ENCODE measurements at places on chromosomes 1 and 21.
A peak's percentile ranks its signal among the peaks of the same experiment; 100 is the strongest.

GRCh38 chr1:212118167-212118871 is 82.8 kb downstream of the DTL start:
- DNase-seq: no peak

DNA sequence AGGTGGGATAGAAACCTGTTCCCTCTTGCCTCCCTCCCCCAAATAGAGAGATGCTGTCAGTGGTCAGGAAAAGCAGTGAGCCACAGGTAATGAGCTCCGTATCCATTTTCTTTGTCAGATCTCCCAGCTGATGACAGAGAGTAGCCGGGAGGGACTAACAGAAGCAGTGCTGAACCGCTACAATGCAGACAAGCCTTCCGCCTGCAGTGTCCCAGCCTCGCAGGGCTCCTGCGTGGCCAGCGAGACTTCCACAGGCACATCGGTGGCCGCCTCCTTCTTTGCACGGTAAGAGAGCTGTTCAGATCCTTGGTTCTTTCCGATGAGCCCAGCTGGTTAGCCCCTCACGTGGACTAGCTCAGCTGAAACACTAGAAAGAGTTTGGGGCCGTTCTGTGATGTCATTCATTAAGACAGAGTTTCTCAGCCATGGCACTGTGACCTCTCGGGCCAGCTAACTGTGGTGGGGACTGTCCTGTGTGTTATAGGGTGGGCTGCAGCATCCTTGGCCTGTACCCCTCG is 264.7 kb downstream of the KIF26B start:
- no peak for DNase-seq

DNA sequence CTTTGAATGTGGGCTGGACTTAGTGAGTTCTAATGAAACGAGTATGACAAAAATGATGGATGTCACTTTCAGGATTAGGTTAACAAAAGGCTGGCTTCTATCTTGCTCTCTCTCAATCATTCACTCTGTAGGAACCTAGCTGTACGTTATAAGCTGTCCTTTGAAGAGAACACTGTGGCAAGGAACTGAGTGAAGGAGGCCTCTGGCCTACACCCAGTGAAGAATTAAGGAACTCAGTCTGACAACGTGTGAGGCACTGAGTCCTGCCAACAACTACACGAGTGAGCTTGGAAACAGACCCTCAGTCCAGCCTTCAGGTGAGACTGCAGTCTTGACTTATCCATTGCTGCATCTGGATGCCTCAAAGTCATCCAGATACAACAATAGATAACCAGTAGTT is 3.3 kb upstream of the DNTTIP2 start:
- no peak for DNase-seq

DNA sequence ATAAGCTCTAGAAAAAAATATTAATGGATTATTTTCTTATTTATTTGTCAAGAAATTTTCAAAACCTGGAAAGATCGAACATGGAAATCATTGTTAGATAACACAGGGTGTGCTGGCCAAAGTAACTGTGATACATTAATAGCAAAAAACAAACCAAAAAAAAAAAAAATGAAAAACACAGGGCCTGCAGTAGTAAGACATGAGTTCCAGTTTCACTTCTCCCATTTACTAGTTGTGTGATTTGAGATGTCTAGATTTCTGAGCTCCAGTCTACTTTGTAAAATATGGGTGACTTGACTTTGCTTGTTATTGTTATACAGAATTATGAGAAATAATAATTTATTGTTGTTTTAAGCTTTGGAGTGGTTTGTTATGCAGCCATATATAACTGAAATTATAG is 13.6 kb downstream of the FAM177B start:
- no peak for DNase-seq

DNA sequence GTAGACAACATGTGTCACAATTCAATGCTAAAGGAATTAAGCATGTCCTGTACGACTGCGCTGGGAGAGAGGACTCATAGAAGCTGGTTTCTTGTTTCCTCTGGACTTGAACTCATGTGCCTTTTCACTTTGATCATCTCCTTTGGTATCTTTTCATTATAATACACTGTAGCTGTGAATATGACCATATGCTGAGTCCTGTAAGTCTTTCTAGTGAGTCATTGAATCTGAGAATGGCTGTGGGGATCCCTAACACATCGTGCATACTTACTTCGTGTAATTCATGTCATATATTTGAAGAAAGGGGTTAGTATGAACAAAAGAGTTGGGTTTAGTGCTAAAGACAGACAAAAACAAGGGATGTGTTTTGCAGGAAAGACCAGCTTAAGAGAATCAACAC is 148.1 kb upstream of the RUNX1 start:
- DNase-seq: no peak

- no peak for DNase-seq
These were observed 106.7 kb upstream of the CDC42BPA start for GRCh38 chr1:227424953-227425352.

DNA sequence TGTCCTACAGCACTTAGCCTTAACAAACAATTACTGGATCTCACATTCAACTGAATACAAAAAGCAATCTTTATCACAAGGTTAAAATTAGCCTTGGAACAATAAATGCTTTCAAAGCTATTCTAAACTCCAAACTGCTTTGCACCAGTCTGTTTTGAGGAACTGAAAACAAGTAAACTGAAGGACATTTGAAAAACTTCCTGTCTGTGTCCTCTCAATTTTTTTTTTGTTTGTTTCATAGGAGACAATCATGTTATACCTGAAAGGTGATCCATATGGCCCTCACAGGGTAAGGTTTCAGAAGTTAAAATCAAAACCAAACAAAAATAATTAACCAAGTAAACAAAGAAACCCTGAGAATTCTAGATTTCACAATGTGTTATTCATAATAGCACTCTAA is 459.1 kb downstream of the DPYD start:
- no peak for DNase-seq

GRCh38 chr1:15837931-15838330 is 9.6 kb upstream of the SPEN start:
- DNase-seq: no peak

DNA sequence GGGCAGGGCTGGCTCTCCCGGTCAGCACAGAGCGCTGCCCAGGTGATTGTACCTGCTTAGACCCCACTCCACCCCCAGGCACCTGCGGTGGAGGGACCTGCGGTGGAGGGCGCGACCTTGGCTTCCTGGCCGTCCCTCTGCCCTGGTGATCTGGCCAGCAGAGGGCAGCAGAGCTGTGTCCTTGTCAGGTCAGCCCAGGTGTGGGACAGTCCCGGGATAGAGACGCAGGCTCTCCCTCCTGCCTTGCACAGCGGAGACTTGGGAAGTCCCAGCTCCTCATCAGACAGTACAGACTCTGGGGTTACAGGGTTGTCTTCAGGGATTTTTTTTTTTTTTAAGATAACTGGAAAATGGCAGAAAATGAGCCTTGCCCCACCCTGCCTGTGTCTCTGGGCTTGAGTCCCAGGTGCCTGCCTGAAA is 10.0 kb downstream of the SLX9 start:
- DNase-seq: peak; percentile 81

- no peak for DNase-seq
These were observed at the start of gene ARHGAP30 for GRCh38 chr1:161069731-161070270. ARHGAP30 (minus strand) TSS chr1:161069891; CDS start chr1:161069624, 267 bp downstream.

GRCh38 chr1:205030241-205030640 is 12.8 kb upstream of the CNTN2 start:
- DNase-seq: no peak

GRCh38 chr1:236733653-236734052 is 47.4 kb downstream of the ACTN2 start:
- peak; percentile 36 for DNase-seq

GRCh38 chr1:119250299-119250698 is 109.8 kb upstream of the WARS2 start:
- no peak for DNase-seq

- DNase-seq: no peak
These were observed 11.9 kb downstream of the PODN start for GRCh38 chr1:53073868-53074311.

DNA sequence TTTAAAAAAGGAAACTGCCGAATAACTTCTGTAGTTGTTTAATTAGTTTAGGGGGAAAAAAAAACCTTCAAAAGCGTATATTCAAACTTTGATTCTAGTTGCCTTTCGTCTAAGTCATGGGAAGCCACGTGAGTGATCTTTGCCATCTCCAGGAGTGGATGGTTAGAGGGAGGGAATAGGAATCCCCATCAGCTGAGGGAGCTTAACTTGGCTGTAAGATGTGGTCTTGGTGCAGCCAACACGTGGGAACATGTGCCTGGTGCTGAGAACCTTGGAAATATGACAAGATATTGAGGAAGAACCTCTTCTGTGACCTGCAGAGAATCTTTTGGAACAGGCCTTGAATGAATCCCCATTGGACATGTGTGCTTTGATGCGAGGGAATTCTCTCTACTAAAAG is 1.7 kb downstream of the BACE2 start:
- no peak for DNase-seq

DNA sequence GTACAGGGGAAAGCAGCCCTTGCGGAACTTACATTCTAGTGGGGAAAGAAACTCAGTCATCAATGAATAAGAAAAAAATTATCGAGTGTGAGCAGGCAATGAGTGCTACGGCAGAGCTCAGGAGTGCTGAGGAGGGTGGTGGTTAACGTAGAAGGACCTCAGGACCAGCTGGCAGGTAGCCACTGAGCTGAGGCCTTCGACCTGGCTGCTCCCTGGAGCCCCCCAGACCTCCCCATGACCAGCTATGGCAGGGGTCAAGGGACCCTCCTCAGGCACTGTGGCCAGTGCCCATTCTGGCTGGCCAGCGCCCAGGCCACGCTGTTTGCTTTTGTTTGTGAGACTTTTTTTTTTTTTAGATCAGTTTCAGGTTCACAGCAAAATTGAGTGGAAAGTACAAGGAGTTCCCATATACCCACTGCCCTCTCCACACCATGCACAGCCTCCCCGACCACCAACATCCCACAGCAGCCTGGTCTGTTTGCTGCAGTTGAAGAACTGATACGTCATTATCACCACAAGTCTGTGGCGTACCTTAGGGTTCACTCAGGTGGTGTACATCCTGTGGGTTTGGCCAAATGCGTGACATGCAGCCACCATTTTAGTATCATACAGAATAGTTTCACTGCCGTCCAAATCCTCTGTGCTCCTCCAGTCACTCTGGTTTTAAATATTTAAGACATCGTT is 11.8 kb upstream of the TTC22 start:
- DNase-seq: no peak

GRCh38 chr1:170661646-170662411 is 2.1 kb upstream of the PRRX1 start:
- DNase-seq: peak; percentile 59

DNA sequence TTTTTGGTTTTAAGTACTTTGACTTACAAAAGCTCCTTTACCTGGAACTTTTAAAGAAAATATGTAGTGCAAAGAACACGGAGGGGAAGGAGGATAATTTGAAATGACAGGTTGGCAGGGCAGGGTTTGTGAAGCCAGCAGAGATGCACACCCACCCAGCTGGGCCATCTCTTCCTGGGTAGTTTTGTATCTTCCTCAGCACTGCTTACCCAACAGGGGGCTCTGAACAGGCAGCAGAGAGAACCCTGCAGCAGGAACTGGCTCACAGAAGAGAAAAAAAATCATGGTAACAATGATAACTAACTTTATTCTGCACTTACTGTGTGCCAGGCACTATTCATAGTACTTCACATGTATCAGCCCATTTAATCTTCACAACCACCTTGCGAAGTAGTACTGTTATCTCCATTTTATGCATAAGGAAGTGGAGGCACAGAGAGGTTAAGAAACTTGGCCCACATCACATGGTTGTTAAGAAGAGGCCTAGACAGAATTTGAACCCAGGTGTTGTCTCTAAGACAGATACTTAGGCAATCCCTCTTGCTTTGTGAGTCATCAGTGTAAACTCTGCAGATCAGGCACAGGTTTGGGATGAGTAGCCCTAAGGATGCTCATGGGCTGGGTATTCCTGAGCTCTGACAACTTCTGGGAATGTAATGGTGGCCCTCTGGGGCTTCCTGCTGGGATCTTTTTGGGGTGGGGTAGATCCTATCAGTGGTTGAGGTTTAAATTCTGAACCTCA is 60.8 kb downstream of the ELK4 start:
- no peak for DNase-seq

DNA sequence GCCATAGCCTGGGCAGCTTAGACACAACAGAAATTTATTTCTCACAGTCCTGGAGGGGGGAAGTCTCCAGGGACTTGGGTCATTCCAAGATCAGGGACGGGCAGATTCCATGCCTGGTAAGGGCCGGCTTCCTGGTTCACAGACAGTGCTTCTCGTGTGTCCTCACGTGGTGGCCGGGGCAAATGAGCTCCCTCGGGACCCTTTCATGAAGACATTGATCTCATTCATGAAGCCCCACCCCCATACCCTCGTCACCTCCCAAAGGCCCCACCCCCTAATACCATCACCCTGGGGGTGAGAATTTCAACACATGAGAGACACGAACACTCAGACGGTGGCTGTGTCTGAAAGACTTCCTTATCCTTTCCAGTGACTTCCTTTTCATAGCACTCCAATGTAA is 51.5 kb downstream of the ACOT7 start:
- no peak for DNase-seq

DNA sequence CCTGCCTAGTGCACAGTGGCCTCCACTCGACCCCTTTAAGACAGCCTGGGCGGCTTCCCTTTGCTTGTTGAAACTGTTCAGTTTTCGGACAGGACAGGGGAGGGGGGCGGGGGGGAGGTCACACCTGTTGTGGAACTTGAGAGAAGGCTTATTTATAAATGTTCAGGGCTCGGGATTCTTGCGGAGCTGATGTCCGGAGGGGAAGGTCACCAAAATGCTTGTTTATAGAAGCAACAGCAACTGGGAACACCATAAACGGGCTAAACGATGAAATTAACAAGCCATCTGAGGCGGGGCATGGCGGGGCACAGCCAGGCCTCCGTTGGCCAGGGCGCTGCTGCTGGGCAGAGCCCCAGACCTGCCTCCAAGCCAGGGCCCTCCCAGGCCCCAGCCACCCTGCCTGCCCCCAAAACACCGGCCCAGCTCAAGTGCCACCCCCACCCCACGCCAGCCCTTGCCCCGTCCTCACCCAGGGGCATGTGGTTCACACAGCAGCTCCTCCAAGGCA is 59.8 kb upstream of the CASZ1 start:
- DNase-seq: no peak

DNA sequence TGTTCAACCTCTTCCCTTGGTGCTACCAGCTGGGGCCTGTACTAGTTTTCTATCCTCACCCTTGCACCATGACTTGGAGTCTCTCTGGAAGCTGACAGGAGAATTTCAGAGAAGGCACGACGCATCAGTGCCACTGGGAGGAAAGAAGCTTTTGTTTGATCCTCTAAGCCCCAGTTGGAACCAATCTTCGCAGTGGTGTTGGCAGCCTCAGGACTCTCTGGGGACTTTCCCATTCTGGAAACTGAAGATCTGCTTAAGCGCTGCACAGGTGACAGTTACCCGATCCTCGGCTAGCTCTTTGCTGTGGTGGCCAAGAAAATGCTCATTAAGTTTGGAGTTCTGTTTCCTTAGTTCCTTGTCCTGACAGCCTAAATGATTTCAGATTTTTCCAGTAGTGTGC is 222.3 kb downstream of the RHOU start:
- no peak for DNase-seq

GRCh38 chr1:211133393-211133835 is 534 bp downstream of the KCNH1 start:
- DNase-seq: no peak

DNA sequence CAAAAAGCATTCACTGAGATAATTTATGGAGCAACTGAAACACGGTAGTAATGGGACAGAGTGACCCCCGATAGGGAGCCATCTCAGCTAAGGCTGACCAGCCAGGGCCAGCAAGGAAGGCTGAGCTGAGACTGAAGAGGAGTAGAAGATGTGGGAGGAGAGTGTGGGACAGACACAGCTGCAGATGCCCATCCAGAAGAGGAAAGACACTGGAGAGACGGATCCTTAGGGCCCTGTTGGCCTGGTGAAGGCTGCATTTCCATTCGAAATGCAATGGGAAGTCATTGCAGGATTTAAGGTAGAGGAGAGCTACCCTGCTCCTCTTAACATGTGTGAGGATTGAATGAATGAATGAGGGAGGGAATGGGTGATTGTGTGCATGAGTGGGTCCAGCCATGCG is 44.0 kb upstream of the LRP8 start:
- DNase-seq: no peak

All from fibroblast of villous mesenchyme (primary cell).